DMS 273 treated with DMSO at 0.1 percent for 48 hours (cell line): ENCODE measurements at places on chromosomes 13 and 19.

DNA sequence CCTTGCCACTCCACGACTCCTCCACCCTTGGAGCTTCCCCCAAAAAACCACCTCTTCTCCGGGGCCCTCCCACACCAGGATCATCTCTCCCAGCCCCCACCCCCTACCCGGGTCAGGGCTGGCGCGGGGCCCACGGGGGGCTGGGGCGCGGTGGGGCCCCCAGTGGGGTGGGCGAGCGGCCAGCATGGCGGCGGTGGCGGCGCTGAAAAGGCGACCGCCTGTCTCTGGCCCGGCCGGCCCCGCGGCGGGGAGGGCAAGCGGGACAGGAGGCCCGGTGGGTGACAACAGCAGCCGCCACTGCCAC is 850 bp downstream of the DYRK1B start:
- DNase-seq: no peak

DNA sequence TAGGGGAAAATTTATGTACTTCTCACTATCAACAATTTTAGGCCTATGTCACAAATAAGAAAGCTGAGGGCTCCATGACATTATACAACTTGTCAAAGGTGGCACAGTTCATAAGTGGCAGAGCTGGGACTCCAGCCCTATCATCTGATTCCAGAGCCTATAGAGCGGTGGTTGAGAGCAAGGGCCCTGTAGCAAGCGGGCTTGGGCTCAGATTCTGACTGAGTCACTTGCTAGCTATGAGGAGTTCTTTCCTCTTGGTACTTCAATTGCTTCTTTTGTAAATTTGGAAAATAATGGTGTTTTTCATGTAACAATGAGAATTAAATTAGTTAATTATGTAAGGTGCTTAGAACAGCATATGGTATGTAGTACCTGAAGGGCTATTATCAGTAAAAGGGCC is 28.7 kb upstream of the FAM216B start:
- no peak for DNase-seq

- DNase-seq: no peak
These were observed 192.8 kb upstream of the TSC22D1 start for GRCh38 chr13:44768775-44769581.

- no peak for DNase-seq
These were observed 39.6 kb downstream of the INSR start for GRCh38 chr19:7254590-7254989.

DNA sequence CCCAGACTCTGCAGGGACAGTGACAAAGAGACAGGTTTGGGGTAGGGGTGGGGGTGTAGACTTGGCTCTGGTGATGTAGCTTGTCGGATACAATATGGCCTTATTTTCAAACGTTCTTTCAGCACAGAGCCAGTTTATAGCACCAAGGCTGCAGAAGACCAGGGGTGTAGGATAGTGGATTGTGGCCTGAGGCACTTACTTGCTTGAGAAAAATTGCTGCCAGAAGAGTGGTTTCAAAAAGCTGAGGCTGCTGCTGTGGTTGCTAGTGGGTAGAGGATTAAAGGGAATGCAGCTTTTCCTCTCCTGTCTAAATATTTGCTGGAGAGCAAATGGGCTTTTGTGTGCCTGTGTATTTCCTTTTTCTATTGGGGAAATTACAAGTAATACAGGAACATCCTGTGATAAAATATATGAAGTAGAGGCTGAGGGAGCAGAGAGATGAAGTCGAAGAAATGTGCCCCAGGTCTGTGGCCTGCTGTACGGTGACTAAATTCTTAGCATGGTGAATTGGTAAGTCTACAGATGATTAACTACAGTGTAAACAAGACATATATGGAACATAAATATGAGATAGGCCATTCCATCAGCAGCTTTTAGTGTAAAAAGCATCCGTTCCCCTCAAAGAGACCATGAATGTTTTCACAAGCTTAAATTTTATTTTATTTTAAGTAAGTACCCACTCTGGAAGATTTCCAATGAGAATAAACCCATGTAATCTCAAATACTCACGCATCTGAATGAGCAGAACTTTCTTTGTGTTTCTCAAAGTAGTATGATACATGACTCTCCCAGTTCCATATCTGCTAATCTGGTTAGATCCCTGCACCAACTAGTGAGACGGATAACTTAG is 112.9 kb downstream of the LRCH1 start:
- no peak for DNase-seq

GRCh38 chr19:34590228-34590627 is 86.7 kb downstream of the SCGB2B2 start:
- no peak for DNase-seq

DNA sequence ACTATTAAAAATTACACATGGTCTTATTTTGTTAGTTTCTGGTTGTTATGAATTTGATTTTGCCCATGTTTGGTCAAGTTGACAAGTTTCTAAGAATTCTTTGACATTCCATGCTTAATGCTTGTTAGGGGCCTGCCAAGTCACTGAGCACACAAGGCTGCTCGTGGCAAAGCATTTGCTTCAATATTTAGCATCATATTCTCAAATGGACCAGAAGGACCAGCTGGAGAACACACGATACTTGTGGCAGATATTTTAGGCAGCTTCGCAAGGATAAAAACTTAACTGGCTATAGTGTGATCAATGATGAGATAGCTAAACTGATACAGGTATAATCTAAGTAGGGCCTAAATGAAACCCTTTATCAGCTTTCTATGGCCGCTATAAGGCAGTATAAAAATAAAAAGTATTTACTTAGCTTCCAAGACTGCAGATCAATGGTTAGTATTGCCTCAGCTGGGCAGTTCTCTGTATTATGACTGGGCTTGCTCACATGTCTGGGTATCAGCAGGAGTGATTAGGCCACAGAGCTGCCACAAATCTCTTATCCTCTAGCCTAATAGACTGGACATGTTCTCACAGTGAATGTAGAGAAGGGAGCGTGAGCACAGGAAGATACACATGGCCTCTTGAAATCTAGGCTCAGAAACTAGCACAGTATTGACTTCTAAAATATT is 155.9 kb upstream of the SPRY2 start:
- no peak for DNase-seq

DNA sequence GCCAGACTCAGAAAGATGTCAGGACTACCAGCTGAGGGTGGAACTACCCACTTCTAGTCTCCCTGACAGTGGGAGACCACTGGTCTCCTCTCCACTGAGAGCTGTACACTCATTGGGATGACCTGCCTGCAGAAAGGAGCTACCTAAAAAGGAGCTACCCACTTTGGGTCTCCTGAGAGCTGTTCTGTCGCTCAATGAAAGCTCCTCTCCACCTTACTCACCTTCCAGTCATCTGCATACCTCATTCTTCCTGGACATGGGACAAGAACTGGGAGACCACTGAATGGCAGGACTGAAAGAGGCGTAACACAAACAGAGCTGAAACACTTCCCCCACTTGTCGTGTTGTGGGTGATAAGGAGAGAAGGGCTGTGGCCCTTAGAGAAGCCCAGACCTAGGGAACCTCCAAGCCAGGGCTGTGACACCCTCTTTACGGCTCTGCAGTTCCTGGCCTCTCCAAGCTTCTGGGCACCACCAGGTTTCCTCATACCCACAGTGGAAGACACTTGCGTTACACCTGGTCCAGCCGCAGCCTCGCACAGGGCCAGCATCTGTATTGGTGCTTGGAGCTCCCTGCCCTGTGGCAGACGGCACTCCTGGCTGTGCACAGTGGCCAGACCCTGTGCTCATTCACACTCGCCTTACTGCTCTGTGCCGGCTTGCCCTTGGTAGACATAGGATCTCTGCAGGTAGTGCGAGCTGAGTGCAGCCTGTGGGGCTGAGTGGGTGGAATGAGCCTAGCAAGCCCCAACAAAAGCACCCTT is 54.9 kb upstream of the SLITRK6 start:
- no peak for DNase-seq

GRCh38 chr19:39937787-39938186 is 3.4 kb upstream of the FCGBP start:
- no peak for DNase-seq

GRCh38 chr13:35926859-35927530 is 204.2 kb downstream of the DCLK1 start:
- DNase-seq: no peak

DNA sequence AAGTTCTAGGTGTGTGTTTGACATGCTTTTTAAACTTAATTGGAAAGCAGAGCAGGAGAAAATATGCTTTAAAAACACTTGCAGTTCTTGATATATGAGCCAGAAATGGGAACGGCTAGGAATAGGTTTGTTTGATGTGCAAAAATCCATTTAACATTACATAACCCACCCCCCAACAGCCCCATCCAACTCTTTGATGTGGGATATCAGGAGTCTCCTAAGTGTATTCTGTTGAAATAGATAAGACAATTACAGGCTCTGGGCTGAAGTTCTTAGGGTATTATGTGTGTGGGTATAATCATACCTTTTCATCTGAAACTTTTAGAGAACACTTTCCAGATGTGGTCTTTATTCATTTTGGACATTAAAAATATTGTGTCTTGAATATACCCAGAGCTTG is 240.4 kb upstream of the CSNK1A1L start:
- no peak for DNase-seq

- DNase-seq: no peak
These were observed 5.4 kb downstream of the SOX21 start for GRCh38 chr13:94706843-94707399.

DNA sequence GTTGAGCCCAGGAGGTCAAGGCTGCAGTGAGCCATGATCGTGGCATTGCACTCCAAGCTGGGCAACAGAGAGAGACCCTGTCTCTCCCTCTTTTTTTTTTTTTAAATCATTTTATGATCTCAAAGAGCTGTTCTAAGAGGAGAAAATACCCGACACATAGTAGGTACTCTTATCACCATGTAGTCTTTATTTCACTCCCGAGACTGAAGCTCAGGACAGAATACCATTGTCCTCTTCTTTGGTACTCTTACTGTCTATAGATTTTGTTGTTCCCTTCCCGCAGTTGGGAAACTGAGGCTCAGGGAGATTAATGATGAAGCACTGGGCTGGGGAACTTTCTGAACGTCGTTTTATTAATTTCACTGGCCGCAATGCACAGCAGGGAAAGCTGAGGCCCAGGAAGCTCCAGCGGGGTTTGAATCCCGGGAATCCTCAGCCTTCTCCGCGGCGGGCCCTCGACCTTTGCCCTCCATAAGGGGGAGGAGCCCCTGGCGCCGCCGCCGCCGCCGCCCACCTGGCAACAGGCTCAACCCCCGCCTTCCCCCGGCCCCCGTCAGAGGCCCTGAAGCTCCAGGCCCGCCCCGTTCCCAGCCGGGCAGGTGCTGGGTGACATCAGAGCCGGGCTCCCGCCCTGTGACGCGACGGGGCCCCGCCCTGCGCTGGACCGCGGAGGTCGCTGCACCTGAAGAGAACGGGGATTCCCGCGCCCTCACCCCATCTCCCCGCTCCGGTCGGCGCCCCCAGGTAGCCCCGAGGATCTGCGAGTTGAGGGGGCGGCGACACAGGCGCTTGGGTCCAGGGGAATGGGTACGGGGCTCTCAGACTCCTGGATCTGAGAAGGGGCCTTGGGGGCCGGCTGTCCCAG is 1.6 kb downstream of the MYH14 start:
- DNase-seq: no peak

DNA sequence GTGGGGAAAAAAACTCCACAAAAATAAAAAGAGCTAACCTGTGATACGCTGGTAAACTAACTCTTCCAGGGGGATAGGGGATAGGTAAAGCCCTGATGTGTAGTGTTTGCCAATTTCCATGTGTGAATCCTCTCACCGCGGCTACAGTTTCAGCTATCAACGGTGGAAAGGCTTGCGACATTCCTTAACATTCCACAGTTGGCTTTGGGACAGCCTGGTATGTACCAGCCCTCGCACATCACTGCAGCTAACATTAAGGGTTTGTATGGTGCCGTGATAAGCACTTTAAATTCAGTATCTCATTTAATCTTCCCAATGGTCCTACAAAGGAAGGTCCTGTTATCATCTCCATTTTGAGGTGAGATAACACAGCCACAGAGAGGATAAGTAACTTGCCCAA is 112.4 kb downstream of the KATNAL1 start:
- no peak for DNase-seq
